ENCODE measurements at places on chromosomes 2 and 18.

GRCh38 chr2:216519154-216519762 lies 20.6 kb downstream of the RPL37A start:
- peaks cover 6% of the 10 kb centered on the region for H3K36me3 ChIP-seq
- no peak overlapping the region for H3K4me3 ChIP-seq
- H3K4me1 ChIP-seq, result peaks cover 11% of the 10 kb centered on the region
- DNase-seq, result no peak
- no peak overlapping the region for H3K27ac ChIP-seq
- H3K27me3 ChIP-seq, result no peaks in the 10 kb centered on the region

- peak within 1 kb of the TSS; percentile 87 for H3K4me3 ChIP-seq
- H3K36me3 ChIP-seq, result no peaks in the 10 kb centered on the region
- peak within 1 kb of the TSS; percentile 84 for H3K27ac ChIP-seq
- H3K4me1 ChIP-seq, result peaks cover 51% of the 10 kb centered on the region
Observed at GRCh38 chr2:218002845-218003180, at the start of gene TNS1. TSS of gene TNS1 (minus strand) at chr2:218002995. CDS start at chr2:218002872, 123 bp downstream.

GRCh38 chr2:128803222-128803621 lies 484.6 kb upstream of the HS6ST1 start:
- DNase-seq, result no peak
- no peaks in the 10 kb centered on the region for H3K36me3 ChIP-seq
- H3K27me3 ChIP-seq, result no peaks in the 10 kb centered on the region
- no peak overlapping the region for H3K27ac ChIP-seq
- H3K4me1 ChIP-seq, result no peaks in the 10 kb centered on the region

DNA sequence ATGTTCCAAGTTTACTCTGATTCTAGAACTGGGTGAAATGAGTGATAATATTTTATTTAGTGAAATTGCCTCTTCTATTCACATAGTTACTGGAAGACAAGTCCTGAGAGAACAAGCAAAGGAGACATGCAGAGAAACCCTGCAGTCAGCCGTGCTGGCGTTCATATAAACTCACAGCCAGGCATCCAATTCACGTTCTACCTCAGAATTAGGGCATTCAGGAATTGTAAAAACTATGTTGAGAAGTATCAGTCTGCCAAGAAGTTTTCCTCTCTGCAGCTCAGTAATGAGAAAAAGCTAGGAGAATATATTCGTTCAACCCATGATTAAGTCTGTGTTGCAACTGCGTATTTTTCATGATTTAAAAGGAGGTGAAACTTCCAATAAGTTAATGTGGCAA lies 156.2 kb upstream of the DSEL start:
- H3K36me3 ChIP-seq, result no peaks in the 10 kb centered on the region
- DNase-seq, result no peak
- no peak overlapping the region for H3K4me3 ChIP-seq

- no peaks in the 10 kb centered on the region for H3K36me3 ChIP-seq
- H3K4me3 ChIP-seq, result no peak overlapping the region
- DNase-seq, result no peak
- no peaks in the 10 kb centered on the region for H3K27me3 ChIP-seq
- H3K4me1 ChIP-seq, result peaks cover 8% of the 10 kb centered on the region
- no peak overlapping the region for H3K27ac ChIP-seq
Observed at GRCh38 chr18:3603421-3604234, 153.7 kb downstream of the TGIF1 start.

DNA sequence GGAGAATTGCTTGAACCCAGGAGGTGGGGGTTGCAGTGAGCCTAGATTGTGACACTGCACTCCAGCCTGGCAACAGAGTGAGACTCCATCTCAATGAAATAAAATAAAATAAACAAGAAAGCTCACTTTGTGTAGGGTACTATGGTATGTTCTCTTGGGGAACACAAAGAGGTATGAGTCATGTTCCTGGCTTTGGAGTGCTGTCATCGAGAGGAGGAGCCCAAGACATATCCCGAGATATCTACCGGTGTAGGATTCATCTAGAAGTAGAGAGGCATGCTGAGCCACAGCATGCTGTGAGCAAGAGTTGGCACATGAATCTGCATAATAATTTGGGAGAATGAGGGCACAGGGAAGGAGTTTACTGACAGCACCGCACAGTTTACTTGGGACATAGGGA lies 244.9 kb upstream of the EPHA4 start:
- peaks cover 7% of the 10 kb centered on the region for H3K27me3 ChIP-seq
- H3K4me3 ChIP-seq, result no peak overlapping the region
- no peak for DNase-seq
- H3K27ac ChIP-seq, result no peak overlapping the region
- peaks cover 4% of the 10 kb centered on the region for H3K36me3 ChIP-seq

GRCh38 chr2:205574001-205574400 lies 108.3 kb upstream of the NRP2 start:
- H3K27ac ChIP-seq, result no peak overlapping the region
- H3K27me3 ChIP-seq, result no peaks in the 10 kb centered on the region
- DNase-seq, result no peak
- no peak overlapping the region for H3K4me3 ChIP-seq
- no peaks in the 10 kb centered on the region for H3K36me3 ChIP-seq

DNA sequence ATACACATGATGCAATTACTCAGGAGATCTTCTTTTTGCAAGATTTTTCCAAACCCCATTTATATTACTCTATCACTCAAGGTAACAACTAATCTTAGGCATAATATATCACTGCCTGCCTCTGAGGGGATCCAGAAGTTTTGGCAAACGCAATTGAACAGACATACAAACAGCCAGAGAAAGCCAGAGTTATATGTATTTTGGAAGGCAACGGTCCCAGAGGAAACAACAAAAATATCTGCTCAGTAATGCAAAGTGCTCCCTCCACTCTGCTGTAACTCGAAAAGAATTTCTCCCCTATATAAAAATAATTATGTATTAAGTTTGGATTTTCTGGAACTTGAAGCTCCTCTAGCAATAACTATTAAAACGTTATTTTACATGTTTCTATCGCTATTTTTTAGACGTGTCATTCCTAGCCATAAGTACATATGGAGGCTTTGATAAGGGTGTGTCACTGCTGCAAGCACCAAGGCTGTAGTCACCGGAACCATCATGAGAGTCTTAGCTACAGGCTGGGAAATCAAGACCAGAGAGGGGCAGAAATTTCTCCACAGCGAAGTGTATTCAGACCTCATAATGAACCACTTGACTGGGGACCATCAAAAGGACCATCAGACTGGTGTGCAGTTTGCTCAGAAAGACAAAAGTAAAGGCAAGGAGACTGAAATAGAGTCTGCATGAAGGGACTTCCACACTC lies 3.7 kb upstream of the GKN1 start:
- H3K4me3 ChIP-seq, result no peak overlapping the region
- no peak overlapping the region for H3K27ac ChIP-seq
- no peaks in the 10 kb centered on the region for H3K4me1 ChIP-seq
- DNase-seq, result no peak

DNA sequence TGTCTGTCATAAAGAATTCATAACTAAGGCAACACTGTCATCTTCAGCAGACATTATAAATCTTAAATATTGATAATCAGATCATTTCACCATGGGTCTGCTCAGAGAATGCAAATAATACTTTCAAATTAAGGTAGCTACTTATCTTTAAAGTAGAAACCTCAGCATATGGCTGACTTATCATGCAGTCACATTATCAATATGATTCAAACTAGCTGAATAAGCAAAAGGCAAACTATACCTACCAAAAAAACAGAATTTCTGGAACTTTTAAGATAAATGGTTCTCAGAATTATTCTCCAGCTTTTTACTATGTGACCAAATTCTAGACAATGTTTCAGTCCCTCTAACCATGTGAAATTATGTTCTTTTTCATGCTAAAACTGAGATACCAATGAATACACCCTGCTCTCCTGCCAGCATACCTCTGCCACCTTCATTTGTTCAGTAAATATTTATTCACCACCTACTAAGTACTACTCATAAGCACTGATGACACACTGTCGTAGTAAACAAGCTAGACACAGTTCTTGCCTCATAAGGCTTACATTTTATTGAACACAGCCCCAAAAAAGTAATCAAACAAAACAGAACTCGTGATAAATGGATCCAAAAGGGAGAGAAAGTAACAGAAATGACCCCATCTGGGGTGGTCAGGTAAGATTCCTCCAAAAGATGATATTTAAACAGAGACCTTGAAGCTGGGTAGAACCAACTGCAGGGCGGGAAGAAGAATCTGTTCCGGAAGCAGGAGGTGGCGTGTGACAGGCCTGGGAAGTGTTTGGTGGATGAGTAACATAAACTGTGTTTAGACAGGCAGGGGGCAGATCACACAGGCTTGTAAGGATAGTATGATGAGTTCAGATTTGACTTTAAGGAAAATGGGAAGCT lies 17.7 kb downstream of the SPIRE1 start:
- H3K27me3 ChIP-seq, result no peaks in the 10 kb centered on the region
- peaks cover under 1% of the 10 kb centered on the region for H3K36me3 ChIP-seq
- DNase-seq, result no peak

DNA sequence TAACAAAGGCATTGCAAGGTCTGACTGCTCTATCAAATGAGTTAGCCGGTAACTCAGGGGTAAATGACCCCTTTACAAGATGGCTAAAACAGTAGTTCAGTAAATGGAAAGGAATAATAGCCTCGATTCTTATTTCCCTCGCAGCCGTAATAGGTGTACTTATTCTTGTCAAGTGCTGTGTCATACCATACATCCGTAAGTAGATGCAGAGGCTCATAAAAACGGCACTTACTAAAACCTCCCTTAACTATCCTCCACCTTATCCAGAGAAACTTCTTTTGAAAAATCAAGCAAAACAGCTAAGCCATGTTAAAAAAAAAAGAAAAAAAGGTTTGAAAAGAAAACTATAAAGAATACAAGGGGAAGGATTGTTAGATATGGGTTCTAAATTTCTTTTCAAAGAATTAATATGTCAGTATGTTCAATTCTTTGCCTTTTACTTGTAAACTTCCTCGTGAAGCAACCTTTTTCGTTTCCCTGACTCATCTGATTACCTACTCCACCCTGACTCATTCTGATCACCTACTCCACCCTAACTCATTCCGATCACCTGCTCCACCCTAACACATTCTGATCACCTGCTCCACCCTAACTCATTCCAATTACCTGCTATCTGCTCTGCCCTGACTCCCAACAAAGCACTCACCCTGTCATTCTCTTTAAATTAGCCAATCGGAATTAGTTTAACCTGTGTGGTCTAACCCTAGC lies 127.5 kb downstream of the SPAG16 start:
- H3K4me3 ChIP-seq, result peak overlapping the region; percentile 2
- H3K36me3 ChIP-seq, result no peaks in the 10 kb centered on the region
- peak overlapping the region; percentile 89 for H3K27ac ChIP-seq
- no peak for DNase-seq
- H3K4me1 ChIP-seq, result peaks cover 5% of the 10 kb centered on the region
- H3K27me3 ChIP-seq, result no peaks in the 10 kb centered on the region

DNA sequence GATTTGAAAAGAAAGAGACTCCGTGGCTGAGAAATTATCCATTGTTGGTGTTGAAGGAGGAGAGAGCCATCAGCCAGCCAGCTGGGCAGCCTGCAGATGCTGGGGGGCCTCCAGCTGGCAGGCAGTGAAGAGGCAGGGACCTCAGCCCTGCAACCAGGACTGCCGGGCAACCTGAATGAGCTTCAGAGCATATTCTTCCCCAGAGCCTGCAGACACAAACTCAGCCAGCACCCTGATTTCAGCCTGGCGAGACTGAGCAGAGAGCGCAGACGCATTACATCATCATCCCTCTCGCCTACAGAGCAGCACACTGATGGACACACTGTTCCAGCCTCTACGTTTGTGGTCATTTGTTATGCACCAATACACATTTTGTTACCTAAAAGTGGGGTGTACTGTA lies 150.7 kb upstream of the RAB6C start:
- H3K4me3 ChIP-seq, result no peak overlapping the region
- H3K27ac ChIP-seq, result no peak overlapping the region
- no peaks in the 10 kb centered on the region for H3K4me1 ChIP-seq
- peaks cover 3% of the 10 kb centered on the region for H3K27me3 ChIP-seq
- no peak for DNase-seq

DNA sequence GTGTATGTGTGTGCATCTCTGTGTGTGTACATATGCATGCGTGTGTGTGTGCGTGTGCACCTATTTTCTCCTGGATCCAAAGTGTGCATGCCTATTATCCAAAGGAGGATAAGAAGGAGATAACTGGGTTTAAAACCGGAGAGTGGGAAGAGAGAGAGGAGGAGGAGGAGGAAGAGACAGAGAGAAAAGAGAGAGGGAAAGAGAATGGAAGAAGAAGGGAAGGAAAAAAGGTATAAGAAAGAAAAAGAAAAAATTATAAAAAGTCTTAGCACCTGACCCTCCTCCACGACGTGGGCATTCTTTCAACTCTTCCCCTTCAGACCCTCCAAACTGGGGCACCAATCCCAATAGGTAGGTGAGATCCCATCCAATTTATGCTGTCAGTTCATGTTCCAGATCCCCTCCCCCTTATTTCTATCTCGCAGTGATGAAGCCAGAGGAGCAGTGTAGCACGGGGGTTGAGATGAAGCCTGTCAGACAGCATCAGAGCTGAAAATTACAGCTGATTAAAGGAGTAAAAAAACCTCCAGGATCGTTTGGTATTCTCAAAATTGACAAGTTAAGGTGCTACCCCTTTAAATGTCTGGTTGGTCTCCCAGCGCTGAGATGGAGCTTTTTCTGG lies 386.7 kb upstream of the ATP5MC3 start:
- no peak overlapping the region for H3K27ac ChIP-seq
- H3K4me3 ChIP-seq, result no peak overlapping the region
- DNase-seq, result no peak

DNA sequence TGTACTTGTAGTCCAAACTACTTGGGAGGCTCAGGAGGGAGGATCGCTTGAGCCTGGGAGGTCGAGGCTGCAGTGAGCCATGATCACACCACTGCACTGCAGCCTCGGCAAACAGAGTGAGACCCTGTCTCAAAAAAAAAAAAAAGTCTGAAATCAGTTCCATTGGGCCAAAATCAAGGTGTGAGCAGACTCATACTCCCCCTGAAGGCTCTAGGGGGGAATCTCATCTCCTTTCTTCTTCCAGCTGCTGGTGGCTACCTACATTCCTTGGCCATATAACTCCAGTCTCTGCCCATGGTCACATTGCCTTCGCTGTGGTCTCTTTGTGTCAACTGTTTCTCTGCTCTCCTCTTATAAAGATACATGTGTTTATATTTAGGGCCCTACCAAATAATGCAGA lies 234.0 kb downstream of the LRRTM1 start:
- H3K27ac ChIP-seq, result no peak overlapping the region
- peaks cover 12% of the 10 kb centered on the region for H3K27me3 ChIP-seq

- peaks cover 36% of the 10 kb centered on the region for H3K36me3 ChIP-seq
- H3K4me3 ChIP-seq, result no peak overlapping the region
- no peak for DNase-seq
- no peaks in the 10 kb centered on the region for H3K4me1 ChIP-seq
- no peak overlapping the region for H3K27ac ChIP-seq
- no peaks in the 10 kb centered on the region for H3K27me3 ChIP-seq
Observed at GRCh38 chr2:96587843-96588242, 50.3 kb downstream of the KANSL3 start.

GRCh38 chr2:98909317-98910211 lies 26.5 kb downstream of the CRACDL start:
- H3K4me1 ChIP-seq, result peaks cover 26% of the 10 kb centered on the region
- peak overlapping the region; percentile 82 for H3K27ac ChIP-seq
- DNase-seq, result no peak
- no peaks in the 10 kb centered on the region for H3K27me3 ChIP-seq
- H3K4me3 ChIP-seq, result peak overlapping the region; percentile 42

- H3K4me1 ChIP-seq, result peaks cover 4% of the 10 kb centered on the region
- no peak overlapping the region for H3K4me3 ChIP-seq
- H3K27me3 ChIP-seq, result no peaks in the 10 kb centered on the region
- H3K27ac ChIP-seq, result no peak overlapping the region
Observed at GRCh38 chr2:5562426-5562825, 129.8 kb upstream of the SOX11 start.

- DNase-seq, result no peak
- H3K27ac ChIP-seq, result no peak overlapping the region
- H3K27me3 ChIP-seq, result no peaks in the 10 kb centered on the region
- H3K4me1 ChIP-seq, result peaks cover 13% of the 10 kb centered on the region
Observed at GRCh38 chr18:42045346-42045745, 90.3 kb downstream of the PIK3C3 start.
